ENCODE measurements at places on chromosomes 6 and 20.

DNA sequence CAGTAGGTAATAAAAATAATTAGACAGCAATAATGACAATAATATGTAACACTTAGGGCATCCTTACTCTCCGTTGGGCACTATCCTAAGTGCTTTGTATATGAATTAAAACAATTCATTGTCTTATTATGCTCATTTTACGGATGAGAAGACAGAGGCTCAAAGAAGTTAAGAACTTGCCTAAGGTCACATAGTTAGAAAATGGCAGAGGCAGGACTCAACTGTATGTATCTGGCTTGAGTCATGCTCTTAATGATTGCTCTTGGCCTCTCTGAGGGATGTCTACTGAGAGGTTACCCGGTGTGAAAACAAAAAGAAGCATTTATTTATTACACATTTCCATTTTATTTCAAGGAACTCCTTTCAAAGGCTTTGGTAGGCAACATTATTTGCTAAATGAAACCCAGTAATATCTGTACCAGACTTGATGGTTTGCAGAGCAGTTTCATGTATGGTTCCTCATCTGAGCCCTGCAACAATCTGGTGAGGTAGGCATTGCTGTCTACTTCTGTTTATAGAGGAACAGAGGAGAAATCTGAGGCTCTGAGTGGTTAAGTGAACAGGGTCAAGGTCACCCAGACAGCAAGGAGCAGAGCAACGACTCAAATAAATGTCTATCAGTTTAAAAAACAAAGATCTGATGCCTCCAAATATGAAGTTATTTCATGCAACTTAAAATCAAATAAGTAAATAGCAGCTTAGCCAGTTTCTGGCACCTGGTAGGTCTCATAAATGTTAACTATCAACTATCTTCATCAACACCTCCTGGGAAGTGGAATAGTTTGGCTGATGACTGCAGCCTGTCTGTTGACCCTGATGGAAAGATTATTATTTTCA lies 4.2 kb upstream of the PARD6B start:
- no peak for DNase-seq

GRCh38 chr20:22836211-22836610 lies 198.9 kb upstream of the SSTR4 start:
- DNase-seq: no peak

DNA sequence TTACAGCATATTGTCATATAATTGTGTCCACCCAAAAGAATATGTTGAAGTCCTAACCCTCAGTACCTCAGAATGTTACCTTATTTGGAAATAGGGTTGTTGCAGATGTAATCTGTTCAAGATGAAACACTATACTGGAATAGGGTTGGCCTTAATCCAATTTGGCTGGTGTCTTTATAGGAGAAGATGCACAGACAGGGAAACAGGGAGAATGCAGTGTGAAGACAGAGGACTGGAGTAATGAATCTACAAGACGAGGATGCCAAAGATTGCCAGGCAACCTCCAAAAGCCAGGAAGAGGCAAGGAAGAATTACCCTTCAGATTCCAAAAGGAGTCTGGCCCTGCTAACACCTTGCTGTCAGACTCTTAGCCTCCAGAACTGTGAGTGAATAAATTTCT lies 482.9 kb downstream of the PTPRT start:
- DNase-seq: no peak

- DNase-seq: no peak
These were observed 92.1 kb upstream of the GCM1 start for GRCh38 chr6:53240761-53241160.

DNA sequence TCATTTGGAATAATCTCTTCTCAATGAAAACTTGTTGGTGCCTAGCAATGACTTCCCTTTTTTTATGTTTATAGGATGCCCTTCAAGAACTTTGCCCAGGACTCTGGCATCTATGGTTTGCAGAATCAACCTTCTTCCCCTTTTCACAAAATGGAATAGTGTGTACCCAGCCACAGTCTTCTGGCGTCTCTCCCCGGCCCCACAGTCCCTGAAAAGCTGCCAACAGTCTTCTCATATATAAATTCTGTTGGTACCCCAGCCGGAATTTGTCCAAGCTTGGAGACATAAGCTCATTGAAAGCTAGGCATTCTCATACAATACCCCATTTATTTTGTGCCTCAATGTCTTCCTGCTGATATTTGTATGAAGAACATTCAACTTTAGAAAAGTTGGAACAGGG lies 26.4 kb upstream of the MCM3 start:
- DNase-seq: no peak

DNA sequence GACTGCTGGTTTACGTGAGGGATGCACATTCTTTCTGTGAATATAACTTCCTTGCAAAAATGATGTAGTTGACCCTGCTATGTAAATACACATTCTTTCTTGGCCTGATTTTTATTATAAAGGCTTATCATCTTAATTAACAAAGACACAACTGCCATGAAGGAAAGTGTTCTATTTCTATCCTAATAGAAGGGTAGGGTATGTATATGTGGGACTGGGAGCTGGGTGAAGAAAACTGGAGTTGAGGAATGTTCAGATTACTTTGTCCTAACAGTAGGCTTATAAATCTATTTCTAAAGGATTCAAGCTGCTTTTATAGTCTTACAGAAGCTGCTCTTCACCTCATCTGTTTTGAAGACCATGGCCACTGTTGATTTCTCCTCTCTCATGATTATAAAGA lies 76.5 kb upstream of the RGS17 start:
- no peak for DNase-seq

- DNase-seq: peak; percentile 79
These were observed 19.3 kb downstream of the FAXC start for GRCh38 chr6:99330159-99330558.

DNA sequence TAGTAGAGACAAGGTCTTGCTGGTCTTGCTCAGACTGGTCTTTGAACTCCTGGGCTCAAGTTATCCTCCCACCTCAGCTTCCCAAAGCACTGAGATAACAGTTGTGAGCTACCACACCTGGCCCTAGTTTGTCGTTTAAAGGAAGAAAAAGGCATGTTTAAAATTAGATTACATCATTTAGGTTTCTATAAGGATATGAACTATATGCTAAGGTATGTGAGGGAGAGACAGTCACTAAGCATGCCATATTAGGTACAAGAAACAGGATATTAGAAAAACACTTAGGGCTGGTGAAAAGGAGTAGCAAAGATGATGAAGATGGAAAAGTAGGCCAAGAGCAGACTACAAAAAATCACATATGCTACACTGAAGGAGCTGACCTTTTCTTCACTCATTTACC lies 106.4 kb downstream of the ASCC3 start:
- DNase-seq: peak; percentile 66

DNA sequence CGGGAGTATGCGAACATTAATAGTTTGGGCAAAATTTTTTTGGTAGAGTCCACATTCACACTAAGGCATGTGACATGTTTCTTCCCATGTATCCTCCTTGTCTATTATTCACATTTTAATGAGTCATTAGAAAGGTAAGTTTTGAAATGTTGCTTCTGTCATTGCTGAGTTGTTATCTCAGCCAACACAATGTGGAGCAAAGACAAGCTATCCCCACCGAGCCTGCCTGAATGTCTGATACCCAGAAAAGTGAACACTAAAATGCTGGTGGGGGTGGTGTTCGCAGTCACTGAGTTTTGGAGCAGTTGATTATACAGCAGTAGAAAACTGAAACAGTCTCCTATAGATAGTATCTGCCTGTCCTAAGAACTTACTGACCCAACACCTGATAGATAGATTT lies 68.3 kb upstream of the ASF1A start:
- no peak for DNase-seq

DNA sequence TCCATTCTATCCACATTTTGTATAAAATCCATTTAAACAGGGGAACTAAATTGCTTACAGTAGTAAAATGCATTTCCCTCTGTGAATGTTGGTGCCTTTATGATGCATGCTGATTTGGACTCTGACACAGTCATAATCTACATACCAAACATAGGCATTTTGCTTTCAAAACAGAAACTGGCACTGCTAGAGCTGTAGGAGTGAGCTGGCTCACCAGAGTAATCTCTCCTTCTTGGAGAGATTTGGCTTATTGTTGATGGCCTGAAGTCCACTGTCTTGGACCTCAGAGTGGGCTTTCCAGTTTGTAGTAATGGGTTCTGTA lies 363.2 kb upstream of the FLRT3 start:
- DNase-seq: no peak

DNA sequence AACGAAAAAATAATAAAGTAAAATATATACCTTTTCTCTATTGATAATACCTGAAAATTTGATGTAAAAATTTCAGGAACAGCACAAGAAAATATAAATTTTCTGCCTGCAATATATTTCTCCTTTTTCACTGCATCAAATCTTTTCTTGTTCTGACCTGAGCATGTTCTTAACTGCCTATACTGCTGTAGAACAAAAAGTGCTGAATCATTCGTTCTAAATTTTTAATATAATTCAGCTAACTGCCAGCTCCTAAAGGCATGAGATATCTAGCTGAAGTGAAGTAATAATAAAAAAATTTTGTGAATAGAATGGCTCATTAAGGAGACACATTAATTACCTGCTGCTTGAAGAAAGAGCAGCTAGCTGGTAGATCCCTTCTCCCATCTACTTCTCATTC lies 188.6 kb upstream of the FKBP1C start:
- DNase-seq: no peak

GRCh38 chr20:63566395-63567135 lies 7.5 kb downstream of the HELZ2 start:
- no peak for DNase-seq

DNA sequence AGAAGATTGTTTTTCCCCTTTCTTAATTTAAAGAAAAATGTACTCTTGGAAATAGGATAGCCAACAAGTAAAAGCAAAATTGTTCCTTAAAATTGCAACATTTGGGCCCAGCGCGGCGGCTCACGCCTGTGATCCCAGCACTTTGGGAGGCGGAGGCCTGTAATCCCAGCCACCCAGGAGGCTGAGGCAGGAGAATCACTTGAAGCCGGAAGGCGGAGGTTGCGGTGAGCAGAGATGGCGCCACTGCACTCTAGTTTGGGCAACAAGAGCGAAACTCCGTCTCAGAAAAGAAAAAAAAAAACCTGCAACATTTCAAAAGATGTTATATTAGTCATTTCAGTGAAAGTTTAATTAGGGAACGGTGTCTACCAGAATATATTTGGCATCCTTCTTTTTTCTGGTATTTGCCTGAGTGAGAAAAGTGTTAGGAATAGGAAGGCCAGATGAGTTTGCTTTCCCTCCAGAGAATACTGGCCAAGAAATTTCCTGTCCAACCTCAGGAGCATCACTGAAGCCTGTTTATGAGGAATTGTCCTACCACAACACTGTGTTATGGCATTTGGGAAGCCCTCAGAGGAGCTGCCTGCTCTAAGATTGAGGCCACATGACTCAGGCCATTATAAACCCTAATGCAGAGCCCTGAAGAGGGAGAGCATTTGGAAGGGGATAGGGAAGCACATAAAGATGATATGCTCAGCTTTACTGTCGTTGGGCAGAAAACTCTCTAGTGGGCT lies 1.2 kb upstream of the GJA1 start:
- DNase-seq: peak; percentile 28

DNA sequence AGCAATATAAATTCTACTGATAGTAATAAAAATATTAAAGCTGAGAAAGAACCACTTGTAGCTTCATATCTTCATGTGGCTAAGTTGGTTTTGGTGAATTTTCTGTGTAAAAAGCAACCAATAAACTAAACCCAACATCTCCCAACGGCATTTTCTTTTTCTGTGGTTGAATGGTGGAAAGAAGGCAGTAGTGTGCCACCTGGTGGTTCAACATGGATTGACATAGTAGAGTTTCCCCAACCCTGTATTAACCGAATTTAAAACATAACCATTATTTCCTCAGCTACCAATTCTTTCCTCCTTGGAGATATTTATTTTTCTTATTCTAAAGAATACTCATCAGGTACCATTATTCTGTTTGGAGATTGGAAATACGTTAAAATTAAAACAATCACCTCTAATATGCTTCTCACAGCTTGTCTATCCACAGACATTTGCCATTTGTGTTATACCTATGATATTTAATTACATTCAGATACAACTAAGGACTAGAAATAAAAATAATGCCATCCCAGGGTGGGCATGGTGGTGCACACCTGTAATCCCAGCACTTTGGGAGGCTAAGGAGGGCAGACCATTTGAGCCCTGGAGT lies 117.1 kb upstream of the EEF1E1 start:
- peak; percentile 63 for DNase-seq

- no peak for DNase-seq
These were observed 456.8 kb downstream of the MAFB start for GRCh38 chr20:40232273-40232672.

GRCh38 chr20:11537032-11537431 lies 380.7 kb upstream of the BTBD3 start:
- DNase-seq: no peak

GRCh38 chr20:61919675-61920365 lies 145.9 kb downstream of the TAF4 start:
- no peak for DNase-seq

DNA sequence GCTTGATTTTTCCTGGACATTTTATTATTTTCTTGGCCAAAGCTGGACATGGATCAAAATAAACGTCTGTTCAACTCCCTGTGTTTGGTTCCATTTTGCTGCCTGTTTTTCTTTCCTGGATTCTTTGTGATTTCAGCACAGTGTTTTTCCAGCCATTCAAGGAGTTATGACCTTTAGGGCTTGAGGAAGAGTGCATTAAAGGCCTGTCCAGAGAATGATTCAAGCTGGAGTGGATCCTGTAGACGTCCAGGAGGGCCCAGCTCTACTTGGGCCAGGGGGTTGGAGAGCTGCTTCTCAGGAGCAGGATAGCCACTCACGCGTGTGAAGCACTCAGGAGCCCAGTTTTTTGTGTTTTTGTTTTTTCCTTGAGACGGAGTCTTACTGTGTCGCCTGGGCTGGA lies 56.5 kb upstream of the IER3 start:
- no peak for DNase-seq

- no peak for DNase-seq
These were observed 7.2 kb downstream of the ACSS1 start for GRCh38 chr20:25050501-25051350.

- no peak for DNase-seq
These were observed 56.8 kb upstream of the KIF13A start for GRCh38 chr6:18044108-18044783.

GRCh38 chr20:40416274-40416673 lies 272.8 kb downstream of the MAFB start:
- DNase-seq: no peak

DNA sequence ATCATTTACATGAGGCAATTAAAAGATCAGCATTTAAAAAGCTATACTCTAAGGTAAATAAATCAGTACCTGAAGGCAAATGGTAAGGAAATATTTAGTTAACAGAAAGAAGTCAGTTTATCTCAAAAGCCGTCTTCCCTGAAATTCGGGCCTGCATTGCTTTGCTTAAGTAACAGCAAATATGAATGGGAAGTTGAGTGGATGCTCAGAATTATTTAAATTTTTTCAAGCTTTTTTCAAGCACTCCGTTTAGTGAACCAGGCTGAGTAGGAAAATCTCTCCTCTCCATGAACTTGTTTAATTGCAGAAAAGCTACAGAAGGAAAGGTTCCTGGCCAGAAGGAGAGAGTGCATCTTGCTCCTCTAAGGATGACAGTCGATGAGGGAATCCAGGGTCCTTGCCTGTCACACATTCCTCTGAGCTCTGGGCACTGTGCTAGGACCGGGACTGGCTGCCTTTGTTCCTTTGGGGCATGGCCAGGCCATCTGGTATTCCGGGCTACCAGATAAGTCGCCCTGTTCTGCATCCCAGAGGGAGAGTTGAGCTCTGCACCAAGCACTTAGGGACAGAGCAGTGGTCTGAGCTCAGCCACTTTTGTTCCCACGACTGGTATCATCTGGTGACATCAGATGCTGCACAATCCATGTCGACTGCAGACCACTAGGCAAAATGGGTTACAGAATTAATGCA lies 77.6 kb downstream of the RIN2 start:
- DNase-seq: no peak
